ENCODE measurements at places on chromosomes 7 and 10. TPM values are rescaled to one million over a fixed set of nuclear protein-coding genes. Genes with fewer than 3 reads are reported as not detected.

The TLX1 gene
- total RNA-seq: not detected

The RHOBTB1 gene
- total RNA-seq: 29.2 TPM

The TMEM229A gene
- not detected for total RNA-seq

The IKZF1 gene
- total RNA-seq: 2.1 TPM

The TMEM273 gene
- total RNA-seq: 6.8 TPM

The ZNF727 gene
- under 0.01 TPM for total RNA-seq

The SFR1 gene
- total RNA-seq: 2.1 TPM

The ABCA13 gene
- 0.52 TPM for total RNA-seq
